Endothelial cell of umbilical vein (primary cell): ENCODE measurements at places on chromosomes 12 and 14. TPM values are rescaled to one million over a fixed set of nuclear protein-coding genes. Genes with fewer than 3 reads are reported as not detected.

Gene C1QL4
- total RNA-seq: not detected in 2 replicates

Gene IGF1
- 0.85 TPM in 1 of 2 replicates, not detected in the other for total RNA-seq

Gene SDR9C7
- total RNA-seq: not detected in 2 replicates

Gene AKAP6
- 0.49 and 0.88 TPM in 2 replicates for total RNA-seq

Gene RASSF9
- 2.3 and 3.6 TPM in 2 replicates for total RNA-seq

Gene ALKBH2
- 5.4 TPM in 2 replicates for total RNA-seq

Gene GXYLT1
- total RNA-seq: 23.0 and 23.4 TPM in 2 replicates

Gene KRT3
- not detected in 2 replicates for total RNA-seq

Gene NOS1
- not detected in 2 replicates for total RNA-seq

Gene SLC25A47
- total RNA-seq: not detected in 2 replicates

Gene CELA1
- total RNA-seq: not detected in 2 replicates

Gene PRB2
- total RNA-seq: not detected in 2 replicates

Gene GLT8D2
- 1.5 and 1.7 TPM in 2 replicates for total RNA-seq

Gene HPD
- total RNA-seq: not detected in 2 replicates

Gene FERMT2
- total RNA-seq: 108 and 113 TPM in 2 replicates

Gene PMCH
- total RNA-seq: 1.1 and 1.8 TPM in 2 replicates
